ENCODE measurements at places on chromosomes 11 and 22.

- no peak for DNase-seq
These were observed 544.2 kb upstream of the CCDC179 start for GRCh38 chr11:23404225-23405160.

- no peak for DNase-seq
These were observed at the start of gene OR8A1 for GRCh38 chr11:124569697-124570096. TSS of gene OR8A1 (plus strand) at chr11:124569997. CDS start at chr11:124570120, 123 bp downstream.

- DNase-seq, result peak; percentile 38
These were observed 3.4 kb upstream of the FGF19 start for GRCh38 chr11:69707176-69707575.

- no peak for DNase-seq
These were observed 44.7 kb downstream of the TMEM123 start for GRCh38 chr11:102407901-102408300.

- DNase-seq, result no peak
These were observed 492.4 kb upstream of the CCDC90B start for GRCh38 chr11:83778596-83778995.

- peak; percentile 93 for DNase-seq
These were observed 1.9 kb upstream of the HEPN1 start for GRCh38 chr11:124917115-124917637.

- DNase-seq, result no peak
These were observed 2191.2 kb downstream of the LRRC4C start for GRCh38 chr11:39268176-39268690.

GRCh38 chr11:125956391-125957134, 10.7 kb downstream of the VSIG10L2 start:
- no peak for DNase-seq

DNA sequence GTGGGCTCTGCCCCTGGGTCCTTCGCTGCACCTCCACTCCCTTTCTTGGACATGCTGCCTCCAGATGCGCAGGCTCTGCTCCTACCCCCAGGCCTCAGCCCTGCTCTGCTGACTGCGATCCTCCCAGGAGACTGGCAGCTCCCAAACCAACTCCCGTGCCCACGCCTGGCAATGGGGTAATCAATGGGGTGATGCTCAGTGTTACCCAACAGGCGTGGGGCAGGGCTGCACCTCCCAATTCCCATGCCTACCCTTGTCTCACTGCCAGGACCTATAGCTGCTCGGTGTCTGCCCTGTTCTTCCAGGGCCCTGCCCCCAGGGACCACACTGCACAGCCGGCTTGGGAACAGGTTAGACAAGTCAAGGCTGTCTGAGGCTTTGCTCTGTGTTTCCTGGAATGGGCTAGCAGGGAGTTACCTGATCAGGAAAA, at the start of gene ALDH3B2:
ALDH3B2 (minus strand) TSS at position 182 of the 430 bp plus-strand sequence. CDS start 7,688 bp downstream, outside the sequence.
- DNase-seq, result peak; percentile 67

- DNase-seq, result no peak
These were observed 59.9 kb upstream of the C11orf87 start for GRCh38 chr11:109362059-109362458.

GRCh38 chr11:74255741-74256375, 55.6 kb downstream of the P4HA3 start:
- DNase-seq, result peak; percentile 83

DNA sequence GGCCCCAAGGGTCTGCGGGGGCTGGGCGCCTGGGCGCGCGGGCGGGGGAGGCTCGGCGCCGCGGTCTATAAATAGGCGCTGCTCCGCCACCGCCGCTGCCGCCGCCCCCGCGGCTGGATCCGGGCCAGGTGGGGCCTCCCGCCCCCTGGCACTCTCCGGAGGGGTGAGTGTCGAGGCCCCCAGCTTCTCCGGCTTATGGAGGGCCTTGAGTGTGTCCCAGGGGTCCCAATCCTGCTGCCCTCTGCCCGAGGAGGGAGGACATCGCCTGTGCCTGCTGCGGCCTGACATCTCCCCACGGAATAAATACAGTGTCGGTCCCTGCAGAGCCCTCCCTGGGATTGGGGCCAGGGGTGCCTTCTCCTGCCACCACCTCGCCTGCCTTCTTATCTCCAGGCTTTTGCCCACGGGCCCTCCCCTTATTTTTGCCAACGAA, 4.3 kb upstream of the GP1BB start:
- peak; percentile 70 for DNase-seq

GRCh38 chr11:118634431-118635236, 27.2 kb downstream of the PHLDB1 start:
- DNase-seq, result peak; percentile 90

DNA sequence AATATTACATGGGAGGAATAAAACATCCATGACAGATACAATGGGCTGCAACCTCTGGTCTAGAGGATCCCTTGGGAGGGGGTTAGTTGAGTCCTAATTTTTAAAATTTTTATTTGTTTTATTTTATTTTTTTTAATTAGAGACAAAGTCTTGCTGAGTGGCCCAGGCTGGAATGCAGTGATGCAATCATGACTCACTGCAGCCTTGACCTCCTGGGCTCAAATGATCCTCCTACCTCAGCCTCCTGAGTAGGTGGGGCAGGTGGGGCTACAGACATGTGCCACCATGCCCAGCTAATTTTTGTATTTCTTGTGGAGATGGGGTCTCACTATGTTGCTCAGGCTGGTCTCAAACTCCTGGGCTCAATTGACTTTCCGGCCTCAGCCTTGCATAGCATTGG, 43.1 kb downstream of the FDX1 start:
- DNase-seq, result no peak

DNA sequence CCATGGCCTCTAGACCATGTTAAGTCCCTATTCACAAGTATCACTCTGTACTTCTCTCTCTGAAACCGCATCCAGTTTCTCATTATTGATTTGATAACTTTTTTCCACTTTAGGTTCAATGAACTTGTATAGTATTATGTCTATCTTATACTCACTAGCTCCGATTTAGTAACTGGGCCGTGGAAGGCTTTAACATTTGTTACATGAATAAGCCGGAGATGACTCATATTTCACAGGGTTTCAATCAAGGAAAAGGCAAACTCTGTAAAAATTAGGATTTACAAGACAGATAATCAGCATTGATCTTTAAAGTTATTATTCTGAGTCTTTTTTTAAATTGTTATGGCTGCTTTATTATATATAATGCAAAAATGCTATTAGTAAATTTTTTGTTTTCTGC, 662.2 kb upstream of the CNTN5 start:
- DNase-seq, result no peak

- no peak for DNase-seq
These were observed 236.6 kb upstream of the ANO3 start for GRCh38 chr11:26095340-26095739.

DNA sequence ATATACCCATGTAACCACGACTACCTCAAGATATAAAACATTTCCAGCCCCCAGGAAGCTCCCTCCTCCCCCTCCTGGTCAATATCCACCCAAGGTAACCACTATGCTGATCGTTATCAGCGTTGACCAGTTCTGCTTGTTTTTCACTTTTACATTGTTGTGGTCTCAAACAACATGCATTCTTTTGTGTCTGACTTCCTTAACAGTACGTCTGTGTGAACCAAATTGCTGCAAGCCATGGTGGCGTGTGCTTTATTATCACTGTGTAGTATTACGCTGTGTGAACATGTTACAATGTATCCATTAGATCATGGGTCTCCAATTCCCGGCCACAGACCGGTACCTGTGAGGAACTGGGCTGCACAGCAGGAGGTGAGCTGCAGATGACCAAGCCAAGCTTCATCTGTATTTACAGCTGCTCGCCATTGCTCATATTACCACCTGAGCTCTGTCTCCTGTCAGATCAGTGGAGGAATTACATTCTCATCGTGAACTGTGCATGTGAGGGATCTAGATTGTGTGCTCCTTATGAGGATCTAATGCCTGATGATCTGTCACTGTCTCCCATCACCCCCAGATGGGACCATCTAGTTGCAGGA, 15.5 kb upstream of the GRK3 start:
- no peak for DNase-seq

DNA sequence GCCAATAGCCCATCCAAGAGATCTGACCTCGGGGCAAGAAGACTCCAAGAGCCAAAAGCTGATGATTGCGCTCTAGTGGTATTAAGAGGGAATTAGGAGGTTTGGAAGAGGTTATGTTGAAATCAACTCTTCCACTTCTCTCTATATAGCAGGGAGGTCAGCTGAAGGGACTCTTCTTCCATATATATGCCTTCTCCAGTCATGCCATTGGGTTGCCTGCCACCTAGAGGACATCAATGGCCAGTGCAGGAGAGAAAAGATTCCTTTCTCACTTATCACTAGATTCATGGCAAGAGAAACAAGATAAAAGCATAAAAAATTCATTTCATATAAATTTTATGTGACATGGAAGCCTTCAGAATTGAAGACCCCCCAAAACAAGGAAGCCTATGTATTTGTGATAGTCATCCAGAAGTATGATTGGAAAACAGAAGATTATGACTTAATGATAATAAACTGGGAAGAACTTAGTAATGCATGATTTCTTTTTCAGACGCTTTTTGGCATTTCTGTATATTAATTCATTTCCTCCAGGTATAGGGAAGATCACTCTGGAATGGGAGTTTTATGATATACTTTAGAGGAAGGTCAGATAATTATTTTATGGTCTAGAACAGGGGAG, 435.1 kb upstream of the DDI1 start:
- DNase-seq, result peak; percentile 69

GRCh38 chr22:50268655-50269113, 1.5 kb downstream of the MAPK11 start:
- DNase-seq, result no peak

GRCh38 chr11:118281284-118281683, 17.2 kb upstream of the MPZL2 start:
- DNase-seq, result no peak

GRCh38 chr11:78414321-78415051, 3.1 kb downstream of the GAB2 start:
- peak; percentile 24 for DNase-seq
